ENCODE measurements at places on chromosomes 6 and 20.

GRCh38 chr20:50398821-50399554 lies 111.2 kb upstream of the PTPN1 start:
- DNase-seq = peak; percentile 80

DNA sequence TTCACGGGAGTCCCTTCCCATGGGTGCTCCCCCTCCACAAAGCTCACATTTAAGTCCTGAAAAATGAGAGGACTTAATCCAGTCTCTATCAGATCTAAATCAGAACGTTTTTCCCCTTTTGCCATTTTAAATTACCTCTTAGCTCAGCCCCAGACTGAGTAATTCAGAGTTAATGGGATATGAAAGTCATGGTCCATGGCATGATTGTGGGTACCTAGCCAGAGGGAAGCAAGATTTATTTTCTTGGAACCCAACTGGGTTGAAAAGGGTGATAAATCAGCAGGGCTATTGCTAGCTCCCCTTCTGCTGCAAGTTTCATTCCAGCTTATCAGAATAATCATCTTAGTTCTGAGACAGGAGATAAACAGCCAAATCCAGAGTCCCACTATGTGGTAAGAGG lies 320.2 kb upstream of the CHD6 start:
- DNase-seq = no peak

DNA sequence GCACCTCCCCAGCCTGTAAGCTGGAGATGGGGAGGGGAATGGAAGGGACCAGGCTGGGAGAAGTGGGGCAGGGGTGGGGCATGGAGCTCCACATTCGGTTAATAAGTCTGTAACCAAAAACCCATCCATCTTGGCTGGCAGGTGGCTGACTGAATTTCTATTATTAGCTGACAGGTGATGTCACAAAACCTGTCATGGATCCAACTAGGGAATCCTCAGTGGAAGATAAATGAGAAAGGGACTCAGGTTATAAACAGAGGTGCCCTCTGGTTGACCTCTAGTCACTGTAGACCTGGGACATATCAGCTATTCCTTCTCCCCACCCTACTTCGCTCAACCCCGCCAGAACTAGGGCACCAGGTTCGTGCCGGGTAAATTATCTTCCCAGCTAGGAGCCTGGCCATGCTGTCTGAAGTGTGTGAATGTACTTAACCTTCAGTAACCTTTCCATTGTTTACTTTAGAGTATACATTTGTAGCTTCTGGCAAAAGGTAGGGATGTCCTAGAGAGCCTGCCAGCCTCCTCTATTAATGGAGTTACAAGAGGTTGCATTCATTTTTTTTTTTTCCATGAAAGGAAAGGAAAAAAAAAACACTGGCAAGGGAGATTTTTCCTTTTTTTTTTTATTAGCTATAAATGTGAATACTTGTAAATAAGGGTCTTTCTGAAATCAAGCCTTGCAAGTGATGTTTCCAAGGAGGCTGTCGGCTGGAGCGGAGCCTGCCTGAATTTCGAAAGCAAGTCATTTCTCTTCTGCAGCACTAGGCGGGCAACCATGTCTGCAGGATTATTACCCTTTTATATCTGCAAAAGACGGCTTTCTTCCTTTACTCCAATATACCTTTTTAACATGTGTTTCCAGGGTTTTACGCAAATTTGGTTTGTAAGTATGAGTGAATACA lies 135.9 kb downstream of the TMEM242 start:
- no peak for DNase-seq

DNA sequence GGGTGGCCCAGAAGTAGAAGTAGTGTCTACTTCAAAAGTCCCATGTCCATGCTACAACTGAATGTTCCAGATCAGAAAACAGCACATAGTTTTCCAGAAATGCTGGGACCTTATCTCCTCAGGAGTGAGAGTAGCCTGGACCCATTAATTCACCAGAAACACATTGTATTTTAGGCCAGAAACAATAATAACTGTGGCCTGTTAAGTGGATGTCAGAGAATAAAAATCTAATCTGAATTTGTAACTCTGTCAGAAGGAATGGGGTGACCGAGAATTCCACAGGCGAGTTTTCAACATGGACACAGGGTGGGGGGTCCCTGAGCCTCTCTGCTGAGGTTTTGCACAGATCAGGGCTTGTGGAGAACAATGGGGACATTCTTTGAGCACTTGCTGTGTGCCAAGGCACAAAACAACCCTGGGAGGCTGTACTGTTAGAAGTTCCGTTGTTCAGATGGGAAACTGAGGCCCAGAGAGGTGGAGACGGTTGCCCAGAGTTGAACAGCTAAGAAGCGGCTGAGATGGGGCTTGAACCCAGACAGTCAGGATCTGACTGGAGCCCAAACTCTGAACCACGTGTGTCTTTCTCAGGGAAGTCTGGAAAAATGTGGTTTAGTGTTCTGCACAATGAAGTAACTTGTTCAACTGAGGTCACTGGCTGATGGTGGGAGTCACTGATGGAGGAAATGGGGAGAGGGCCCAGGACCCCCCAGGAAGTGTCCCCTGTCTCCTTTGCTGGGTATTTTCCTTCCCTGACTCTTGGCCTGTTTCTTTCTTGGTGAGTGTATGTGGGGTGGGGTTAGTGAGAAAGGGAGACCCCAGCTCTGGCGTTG lies 44.2 kb downstream of the SNAI1 start:
- no peak for DNase-seq

DNA sequence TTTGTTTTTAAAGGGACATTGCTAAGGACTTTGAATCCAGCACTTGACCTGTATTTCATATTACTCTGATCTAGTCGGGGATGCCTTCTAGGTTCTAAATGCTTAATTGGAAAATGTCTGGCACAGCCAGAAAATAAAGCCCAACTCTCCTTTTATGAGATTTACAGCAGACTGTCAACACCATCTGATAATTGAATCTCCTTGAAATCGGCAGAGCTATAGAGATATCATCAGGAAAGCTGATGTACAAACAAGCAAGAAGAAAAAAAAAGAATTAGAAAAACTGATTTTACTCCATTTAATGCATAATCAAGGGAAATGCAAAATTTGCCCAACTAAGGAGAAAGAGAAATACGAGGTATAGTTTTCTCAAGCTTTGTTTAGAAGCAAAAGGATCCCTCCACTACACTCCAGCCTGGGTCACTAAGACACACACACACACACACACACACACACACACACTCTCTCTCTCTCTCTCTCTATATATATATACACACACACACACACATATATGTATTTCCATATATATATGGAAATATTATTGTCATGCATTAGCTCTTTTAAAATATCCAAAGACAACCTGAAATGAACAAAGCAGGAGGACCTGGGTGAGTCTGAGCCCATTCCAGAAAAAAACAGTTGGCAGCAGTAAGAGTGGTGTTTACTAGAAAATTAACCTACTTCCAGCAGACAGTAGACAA lies 9.5 kb upstream of the FOXC1 start:
- DNase-seq = no peak

GRCh38 chr6:36523936-36524499 lies 23.3 kb downstream of the STK38 start:
- no peak for DNase-seq

DNA sequence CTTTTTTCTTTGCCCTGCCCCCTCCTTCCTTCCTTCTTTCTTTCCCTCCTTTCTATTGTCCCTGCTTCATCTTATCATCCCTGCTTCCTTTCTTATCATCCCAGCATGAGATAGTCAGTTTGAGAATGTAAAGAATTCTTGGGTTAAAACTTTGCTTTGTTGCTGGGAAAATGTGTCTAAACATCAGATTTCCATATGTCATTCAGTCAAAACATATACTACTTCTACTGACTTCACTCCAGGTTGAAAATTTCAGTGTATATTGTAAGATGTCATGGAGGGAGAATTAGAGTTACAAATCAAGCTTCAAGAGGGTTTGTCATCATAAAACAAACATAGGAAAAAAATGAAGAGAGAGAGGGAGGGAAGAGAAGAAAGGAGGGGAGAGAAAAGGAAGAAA lies 358.4 kb upstream of the SOX4 start:
- DNase-seq = no peak

- no peak for DNase-seq
These were observed 43.7 kb downstream of the TRMT11 start for GRCh38 chr6:126030045-126030444.

GRCh38 chr6:68194846-68195478 lies 440.1 kb upstream of the ADGRB3 start:
- no peak for DNase-seq

DNA sequence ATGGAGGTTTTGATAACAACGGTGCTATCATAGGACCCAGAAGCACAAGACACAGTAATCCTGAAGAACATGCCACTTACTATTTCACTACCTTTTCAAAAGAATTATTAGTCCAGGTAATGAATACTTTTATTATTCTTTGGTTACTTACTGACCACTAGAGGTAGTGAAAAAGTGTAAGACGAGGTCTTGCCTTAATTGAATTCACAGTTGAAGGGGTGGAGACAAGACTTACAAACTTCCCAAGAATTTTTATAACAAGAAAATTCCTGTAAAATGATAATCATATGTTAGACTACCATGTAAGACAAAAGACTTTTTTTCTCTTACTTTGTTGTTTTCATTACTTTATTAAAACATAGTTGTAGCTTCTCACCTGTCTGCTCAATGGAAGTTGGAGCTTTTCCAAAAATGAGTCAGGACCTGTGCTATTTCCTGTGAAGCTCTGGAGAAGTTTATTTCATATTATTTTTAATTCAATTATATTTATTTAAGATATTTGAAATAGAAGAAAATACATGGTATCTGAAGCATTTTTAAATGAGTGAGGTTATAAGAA lies 52.4 kb downstream of the DOP1A start:
- DNase-seq = no peak

GRCh38 chr6:54574671-54575070 lies 266.4 kb downstream of the TINAG start:
- DNase-seq = no peak

GRCh38 chr20:45238139-45238538 lies 16.2 kb downstream of the SLPI start:
- no peak for DNase-seq

DNA sequence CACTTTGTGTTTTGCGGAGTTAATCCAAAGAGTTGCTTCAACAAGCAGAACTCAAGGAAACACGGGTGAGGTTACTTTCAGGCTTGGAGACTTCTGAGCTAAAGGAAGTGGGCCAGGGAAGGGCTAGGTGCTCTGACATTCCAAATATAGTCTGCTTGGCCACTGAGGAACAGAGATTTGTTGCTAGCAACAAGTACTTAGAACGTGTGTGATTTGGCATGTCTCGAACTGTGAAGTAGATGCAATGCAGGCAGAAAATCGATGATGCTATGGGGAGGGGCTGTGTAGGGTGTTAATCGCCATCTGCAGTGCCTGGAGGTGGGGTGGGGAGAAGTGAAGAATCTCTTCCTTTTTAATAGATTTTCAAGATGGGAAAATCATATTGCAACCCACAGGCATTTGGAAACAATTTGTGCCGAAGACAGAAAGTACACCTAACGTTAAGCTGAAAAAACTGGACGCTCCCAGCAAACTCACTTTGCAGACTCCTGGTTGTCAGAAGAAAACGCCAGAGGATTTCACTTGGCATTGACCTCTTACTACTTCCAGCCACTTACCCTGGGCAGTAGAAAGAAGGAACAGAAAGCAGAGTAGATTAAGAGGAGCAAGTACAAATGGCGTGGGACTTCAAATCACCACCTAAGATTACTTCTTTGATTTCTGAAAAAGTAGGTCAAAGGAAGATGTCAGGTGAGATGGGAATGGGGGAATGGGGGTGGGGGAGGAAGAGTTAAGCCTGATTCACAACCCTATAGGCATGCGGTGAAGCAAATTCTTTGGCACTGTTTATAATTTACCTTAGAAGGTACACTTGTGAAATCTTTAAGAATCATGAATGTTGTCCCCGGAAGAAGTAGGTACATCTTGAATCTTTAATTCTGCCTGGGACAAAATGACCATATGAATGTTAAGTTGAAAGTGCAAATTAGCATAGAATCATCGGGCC lies 314.1 kb downstream of the CD83 start:
- no peak for DNase-seq
